ENCODE measurements at places on chromosomes 16 and 17. TPM values are rescaled to one million over a fixed set of nuclear protein-coding genes. Genes with fewer than 3 reads are reported as not detected.

DNA sequence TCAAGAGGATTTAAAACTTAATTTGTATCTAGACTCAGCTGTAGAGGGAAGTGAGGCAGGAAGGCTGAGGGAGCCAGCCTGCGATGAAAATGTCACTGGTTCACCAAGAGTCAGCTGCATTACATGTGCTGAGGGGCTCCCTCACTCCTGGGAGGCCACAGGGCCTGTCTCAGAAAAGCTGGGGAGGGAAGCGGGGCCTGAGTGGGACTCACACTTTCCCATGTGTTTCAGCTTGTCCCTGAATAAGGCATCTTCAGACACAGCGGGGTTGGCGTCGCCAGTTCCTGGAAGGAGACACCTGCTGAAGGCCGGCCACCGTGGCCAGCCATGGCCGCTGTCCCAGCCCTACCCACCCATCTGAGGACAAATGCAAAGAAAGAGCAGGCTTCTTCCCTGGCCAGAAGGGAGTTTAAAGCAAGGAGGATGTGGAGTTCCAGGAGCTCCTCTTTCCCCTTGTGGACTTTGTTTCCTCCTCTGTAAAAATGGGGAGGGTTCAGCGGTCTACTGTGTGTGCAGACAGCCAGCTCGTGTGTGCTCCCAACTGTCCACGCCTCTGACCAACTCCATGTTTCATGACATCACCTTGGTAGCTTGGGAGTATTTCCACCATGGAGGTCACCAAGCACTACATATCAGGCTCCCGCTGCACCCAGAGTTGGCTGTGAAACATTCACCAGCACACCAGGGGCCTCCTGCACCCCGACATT is 19.2 kb upstream of the MRPS23 start:
- DNase-seq = no peak

- no peak for DNase-seq
Observed at GRCh38 chr16:50442221-50442620, 73.4 kb upstream of the BRD7 start.

SLC13A2 gene
- total RNA-seq = 0.06 TPM

DNA sequence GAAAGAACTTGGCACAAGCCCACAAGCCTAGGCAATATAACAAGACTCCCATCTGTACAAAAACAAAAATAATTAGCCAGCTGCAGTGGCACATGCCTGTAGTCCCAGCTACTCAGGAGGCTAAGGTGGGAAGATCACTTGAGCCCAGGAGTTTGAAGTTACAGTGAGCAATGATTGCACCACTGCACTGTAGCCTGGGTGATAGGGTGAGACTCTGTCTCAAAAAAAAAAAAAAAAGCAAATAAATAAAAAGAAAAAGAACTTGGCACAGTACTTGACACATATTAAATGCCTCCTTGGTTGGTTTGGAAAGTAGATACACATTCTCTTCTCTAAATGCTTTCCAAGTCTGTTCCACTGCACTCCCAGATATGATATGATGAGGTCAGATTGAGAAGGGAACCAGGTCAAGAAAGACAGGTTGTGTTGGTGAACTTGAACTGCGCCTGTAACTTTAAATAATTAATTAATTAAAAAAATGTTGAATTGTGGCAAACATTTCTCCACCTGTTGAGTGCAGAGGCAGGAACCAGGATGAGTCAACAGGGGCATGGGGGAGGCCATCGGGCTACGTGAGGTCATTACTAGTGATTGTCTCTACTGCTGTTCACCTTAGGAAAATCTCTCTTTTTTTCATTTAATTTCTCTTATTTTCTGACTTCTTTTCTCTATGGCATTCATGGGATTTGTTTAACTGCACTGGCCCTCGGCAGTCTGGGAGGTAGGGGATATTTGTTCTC is 25.9 kb upstream of the EFCAB13 start:
- DNase-seq = no peak

- peak; percentile 100 for DNase-seq
Observed at GRCh38 chr17:81393684-81394376, 1.4 kb upstream of the BAHCC1 start.

SLC25A19 gene
- total RNA-seq = 6.7 TPM

- no peak for DNase-seq
Observed at GRCh38 chr16:8589057-8589899, 1.0 kb downstream of the TMEM114 start.

DNA sequence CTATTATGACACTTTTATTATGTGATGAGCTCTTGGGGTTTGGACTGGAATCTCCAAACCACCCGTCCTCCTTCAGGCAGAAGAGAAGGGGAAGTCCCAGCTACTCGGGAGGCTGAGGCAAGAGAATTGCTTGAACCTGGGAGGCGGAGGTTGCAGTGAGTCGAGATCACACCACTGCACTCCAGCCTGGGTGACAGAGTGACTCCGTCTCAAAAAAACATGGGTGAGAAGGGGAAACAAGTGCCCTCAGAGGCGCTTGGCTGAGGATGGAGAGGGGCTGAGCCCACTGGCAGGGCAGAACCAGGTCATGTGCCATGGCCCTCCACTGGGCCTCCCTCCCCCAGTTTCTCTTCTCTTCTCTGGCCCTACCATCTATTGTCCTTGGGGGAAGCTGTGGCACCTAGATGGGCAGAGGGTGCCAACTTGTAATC is 120.9 kb upstream of the SMURF2 start:
- DNase-seq = no peak

- no peak for DNase-seq
Observed at GRCh38 chr16:70437582-70438557, 1.0 kb downstream of the ST3GAL2 start.

SEPTIN12 gene
- total RNA-seq = 0.28 TPM

ZACN gene
- total RNA-seq = not detected

GRCh38 chr16:8320131-8320530 is 270.2 kb downstream of the TMEM114 start:
- no peak for DNase-seq

DNA sequence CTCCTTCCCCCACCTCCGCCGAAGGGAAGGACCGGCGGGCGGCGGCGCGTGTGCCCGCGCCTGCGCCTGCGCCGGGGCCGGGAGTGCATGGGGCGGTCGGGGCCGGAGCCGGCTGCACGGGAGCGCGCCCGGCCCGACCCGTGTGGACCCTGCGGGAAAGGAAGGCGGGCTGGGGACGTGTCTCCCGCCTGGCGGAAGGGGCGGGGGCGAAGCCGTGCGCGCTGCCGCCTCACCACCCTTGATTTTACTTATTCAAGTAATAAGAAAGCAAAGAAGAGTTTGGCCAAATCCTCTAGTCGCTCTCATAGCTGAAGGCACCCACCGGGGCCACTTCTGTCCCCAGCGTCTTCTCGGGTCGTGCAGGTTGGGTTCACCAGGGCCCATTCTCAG is 596 bp upstream of the PFN1 start:
- peak; percentile 62 for DNase-seq

DNA sequence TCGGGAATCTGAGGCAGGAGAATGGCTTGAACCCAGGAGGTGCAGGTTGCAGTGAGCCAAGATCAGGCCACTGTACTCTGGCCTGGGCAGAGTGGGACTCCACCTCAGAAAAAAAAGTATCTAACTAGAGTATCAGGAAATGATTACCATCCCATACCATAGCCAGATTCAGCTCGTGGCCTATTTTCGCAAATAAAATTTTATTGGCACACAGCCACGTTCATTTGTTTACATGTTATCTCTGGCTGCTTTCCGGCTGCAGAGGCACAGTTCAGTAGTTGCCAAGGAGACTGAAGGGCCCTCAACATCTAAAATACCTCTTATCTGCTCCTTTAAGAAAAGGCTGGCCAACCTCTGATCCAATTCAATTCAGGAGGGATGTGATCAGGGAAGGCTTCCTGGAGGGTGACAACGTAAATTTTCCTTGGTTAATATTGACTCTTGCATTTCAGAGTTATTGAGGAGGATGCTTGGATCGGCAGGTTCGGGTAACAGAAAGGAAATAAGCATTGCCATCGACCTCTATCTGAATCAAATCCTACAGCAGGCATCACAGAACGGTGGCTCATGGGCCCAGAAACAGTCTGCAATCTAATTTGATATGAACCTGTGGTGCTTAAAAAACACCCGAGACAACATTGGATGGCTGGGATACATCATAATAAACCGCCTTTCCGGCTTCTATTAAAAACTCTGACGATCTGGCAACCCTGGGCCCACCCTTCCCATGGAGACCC is 73.8 kb downstream of the XYLT1 start:
- peak; percentile 81 for DNase-seq

GRCh38 chr17:4870855-4871254 is 28.5 kb upstream of the C17orf107 start:
- no peak for DNase-seq

MEOX1 gene
- 2.3 TPM for total RNA-seq

DNA sequence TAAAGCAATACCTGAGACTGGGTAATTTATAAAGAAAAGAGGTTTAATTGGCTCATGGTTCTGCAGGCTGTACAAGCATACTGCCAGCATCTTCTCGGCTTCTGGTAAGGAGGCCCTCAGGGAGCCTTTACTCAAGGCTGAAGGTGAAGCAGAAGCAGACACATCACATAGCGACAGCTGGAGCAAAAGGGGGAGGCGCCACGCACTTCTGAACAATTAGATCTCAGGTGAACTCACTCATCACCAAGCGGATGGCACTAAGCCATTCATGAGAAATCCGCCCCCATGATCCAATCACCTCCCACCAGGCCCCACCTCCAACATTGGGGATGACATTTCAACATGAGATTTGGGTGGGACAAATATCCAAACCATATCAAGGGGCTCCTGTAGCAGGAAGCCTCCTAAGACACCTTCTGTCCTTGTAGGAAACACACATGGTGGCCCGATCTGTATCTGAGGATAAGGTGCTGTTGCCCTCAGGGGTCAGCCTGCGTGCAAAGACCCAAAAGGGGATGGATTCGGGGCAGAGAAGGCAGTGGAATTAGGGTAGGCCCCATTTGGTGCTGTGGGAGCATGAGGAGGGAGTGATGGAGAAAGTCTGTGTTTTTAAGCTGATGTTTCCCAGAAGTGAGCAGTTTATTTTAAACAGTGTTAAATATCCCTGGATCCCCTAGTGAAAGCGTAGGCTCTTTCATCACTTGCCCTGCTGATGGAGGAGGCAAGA is 23.0 kb downstream of the IL21R start:
- DNase-seq = no peak

CD300LB gene
- not detected for total RNA-seq

- no peak for DNase-seq
Observed at GRCh38 chr16:90083139-90083538, 6.0 kb upstream of the PRDM7 start.

DNA sequence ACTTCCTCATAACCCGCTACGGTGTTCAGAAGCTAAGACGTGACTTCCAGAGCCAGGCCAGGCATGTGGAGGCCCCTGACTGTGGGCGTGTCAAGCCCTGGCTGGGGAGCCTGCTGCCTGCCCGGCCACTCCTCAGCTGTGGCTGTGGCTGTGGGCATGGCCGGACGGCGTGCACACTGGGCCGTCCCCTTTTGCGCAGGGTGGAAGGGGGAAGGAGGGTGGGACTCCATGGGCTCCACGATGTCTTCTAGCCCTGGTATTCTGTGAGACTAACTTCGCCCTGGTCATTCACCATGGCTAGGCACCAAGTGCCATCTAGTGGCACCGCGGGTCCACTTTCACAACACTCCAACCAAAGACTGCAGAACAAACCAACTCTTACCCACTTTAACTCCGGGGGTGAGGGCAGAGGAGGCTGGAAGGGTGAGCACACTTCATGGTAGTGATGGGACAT is 67.9 kb downstream of the N4BP1 start:
- no peak for DNase-seq

GRCh38 chr17:68400404-68400735 is 56.9 kb downstream of the WIPI1 start:
- DNase-seq = no peak

- no peak for DNase-seq
Observed at GRCh38 chr17:55680686-55681341, 41.9 kb downstream of the TMEM100 start.

DNA sequence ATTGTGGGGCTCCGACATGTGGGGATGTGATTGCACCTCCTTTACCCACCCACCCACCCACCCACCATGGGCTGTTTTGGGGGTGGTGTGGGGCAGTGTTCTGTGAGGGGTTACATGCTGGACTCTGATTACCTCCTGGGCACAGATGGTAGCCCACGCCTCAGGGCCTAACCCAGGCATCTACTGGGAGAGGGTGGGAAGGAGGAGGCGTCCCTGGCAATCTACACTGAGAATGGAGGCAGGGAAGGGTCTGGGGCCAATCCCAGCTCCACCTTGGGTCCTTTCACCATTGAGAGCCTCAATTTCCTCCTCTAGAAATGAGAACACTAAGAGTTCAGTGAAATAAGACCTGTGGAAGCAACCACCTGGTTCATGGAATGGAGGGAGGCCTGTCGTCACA is 11.7 kb upstream of the DOK4 start:
- no peak for DNase-seq

SOX8 gene
- total RNA-seq = 64.0 TPM

DNAH17 gene
- 0.61 TPM for total RNA-seq

- DNase-seq = no peak
Observed at GRCh38 chr16:10625595-10626357, 45.4 kb upstream of the EMP2 start.

PRPF8 gene
- total RNA-seq = 151 TPM

GAS2L2 gene
- 3.4 TPM for total RNA-seq

CDH11 gene
- 468 TPM for total RNA-seq

DNA sequence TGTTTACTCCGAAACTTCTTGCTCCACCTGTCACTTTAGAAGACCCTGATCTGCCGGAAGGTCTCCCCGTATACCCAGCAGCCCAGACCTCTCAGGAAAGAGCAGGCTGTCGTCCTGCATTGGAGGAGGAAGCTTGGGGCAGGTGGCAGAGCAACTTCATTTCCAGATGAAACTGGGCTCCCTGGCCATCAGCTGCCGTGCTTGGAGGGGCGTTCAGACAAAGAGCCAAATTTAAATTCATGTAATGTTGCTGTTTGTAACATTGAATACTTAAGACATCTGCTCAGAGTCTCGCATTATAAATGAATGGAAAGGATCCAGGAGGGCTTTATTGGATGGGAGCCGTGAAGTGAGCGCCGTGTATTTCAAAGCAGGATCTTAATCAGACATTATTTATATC is 628.5 kb downstream of the MAF start:
- peak; percentile 80 for DNase-seq

PDE6G gene
- total RNA-seq = 3.7 TPM

CUEDC1 gene
- 14.0 TPM for total RNA-seq

NHERF2 gene
- total RNA-seq = 25.6 TPM

JPH3 gene
- total RNA-seq = 28.9 TPM

HES7 gene
- 0.39 TPM for total RNA-seq

SLC16A11 gene
- 2.5 TPM for total RNA-seq

GRCh38 chr17:4728124-4728523 is 3.1 kb upstream of the MED11 start:
- no peak for DNase-seq

- no peak for DNase-seq
Observed at GRCh38 chr17:73137376-73137775, 27.4 kb upstream of the SSTR2 start.

Data from spinal cord (tissue), 10 donors.